Bone marrow (tissue), 2 donors: ENCODE measurements at places on chromosomes 13 and 19.

DNA sequence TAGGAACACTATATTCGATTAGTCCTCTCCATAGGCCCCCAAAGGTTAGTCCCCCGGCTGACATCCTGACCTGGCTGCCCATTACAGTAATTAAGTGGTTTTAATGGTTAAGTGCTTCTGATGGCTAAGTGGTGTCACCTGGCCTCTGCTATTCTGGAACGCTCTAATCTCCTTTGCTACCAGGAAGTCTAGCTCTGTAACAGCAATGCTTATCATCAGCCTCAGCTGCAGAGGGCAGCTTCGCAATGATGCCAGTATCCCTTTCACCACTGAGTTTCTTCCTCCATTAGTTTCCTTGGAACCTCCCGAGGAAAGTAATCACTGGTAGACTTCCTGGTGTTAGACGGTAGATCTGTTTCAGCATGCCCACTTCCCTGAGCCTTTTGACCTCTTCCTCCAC is 8.6 kb upstream of the RNF6 start:
- DNase-seq = no peak

DNA sequence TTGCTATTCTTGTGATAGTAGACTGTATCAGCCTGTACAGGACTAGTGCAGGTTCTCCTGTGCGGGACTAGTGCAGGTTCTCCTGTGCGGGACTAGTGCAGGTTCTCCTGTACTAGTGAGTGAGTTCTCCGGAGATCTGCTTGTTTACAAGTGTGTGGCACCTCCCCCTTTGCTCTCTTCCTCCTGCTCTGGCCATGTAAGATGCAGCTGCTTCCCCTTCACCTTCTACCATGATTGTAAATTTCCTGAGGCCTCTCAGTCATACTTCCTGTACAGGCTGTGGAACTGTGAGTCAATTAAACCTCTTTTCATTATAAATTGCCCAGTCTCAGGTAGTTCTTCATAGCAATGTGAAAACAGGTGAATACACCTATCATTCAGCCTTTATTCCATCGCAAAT is 289.6 kb downstream of the TEX29 start:
- no peak for DNase-seq

GRCh38 chr19:33690378-33691029 is 68.8 kb downstream of the CHST8 start:
- DNase-seq = no peak

DNA sequence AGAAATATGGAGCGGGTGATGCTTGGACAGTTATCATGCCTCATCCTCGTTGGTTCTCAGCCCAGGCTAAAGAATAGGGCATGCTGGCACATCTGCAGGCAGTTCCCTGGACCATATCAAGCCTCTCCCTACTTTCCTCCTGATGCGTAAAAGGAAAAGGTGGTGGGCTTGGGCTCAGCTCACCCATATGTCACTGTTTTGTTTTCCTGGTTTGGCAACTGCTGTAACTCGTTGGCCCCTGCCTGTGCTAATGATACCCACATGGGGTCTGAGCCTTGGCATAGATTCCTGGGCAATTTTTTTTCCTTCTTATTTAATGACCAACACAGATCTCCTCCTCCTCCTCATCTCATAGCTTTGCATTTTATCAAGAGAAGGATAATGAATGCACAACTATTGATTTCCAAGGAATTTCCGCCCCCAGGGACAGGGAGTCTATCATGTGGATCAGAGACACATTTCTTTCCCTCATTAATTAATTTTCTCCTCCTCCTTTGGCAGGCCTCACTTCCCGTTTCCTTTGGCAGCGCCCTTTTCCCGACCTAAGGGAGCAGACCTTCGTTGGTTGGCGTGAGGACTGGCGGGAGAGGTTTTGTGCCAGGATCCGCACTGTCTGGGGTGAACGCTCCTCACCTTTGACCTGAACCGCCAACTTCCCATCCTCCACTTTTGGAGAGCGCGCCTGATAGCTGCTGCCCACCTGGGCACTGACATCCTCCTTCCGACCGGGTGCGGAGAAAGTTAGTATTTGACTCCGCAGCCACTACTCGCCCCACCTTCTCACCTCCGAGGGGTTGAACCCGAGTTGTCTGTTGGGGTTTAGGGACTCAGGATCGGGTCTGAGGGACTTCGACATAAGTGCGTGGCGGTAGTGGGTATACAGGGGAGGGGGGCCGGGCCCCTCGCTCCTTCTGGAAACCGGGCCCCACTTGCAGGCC is 3.4 kb upstream of the POU4F1 start:
- no peak for DNase-seq

GRCh38 chr13:48199404-48199946 is 33.5 kb upstream of the ITM2B start:
- peak; percentile 74 for DNase-seq

- DNase-seq = no peak
Observed at GRCh38 chr19:17942582-17943273, 9.9 kb downstream of the CCDC124 start.

GRCh38 chr13:56924401-56924800 is 216.3 kb upstream of the PRR20A start:
- DNase-seq = no peak

DNA sequence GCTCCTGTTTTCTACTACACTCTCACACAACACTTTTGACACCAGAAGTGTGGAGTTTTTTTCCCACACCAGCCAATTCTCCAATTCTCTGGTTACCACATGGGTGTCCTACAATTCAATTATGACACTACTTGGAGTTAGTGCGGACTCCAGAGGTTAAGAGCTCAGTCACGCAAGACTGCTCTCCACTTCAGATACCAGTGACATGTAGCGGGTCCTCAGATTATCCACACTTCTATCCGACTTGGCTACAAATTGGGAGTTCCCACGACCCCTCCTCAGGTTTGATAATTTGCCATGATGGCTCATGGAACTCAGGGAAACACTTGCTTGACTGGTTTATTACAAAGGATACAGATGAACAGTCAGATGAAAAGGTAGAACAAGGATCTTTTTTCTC is 32.9 kb downstream of the PAN3 start:
- DNase-seq = no peak

GRCh38 chr19:47687906-47688305 is 25.3 kb upstream of the EHD2 start:
- DNase-seq = no peak

DNA sequence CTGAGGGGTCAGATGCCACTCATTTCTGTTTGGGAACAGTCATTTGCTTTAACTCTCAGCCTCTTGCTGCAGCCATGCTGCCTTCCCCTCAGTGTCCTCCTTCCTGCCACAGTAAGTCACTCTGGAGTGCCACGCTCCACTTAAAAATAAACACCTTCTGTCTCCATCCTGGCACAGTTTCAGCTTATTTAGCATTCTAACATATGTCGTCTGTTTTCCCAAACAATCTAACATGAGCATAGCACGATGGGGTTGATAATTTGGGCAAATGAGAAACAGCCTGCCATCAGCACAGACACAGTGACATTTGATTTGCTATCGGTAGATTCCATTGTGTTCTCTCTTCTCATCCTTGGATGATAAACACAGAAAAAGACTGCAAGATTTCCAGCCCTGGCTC is 768.6 kb downstream of the UQCRFS1 start:
- no peak for DNase-seq

- DNase-seq = no peak
Observed at GRCh38 chr13:25848812-25849745, 202.7 kb downstream of the SHISA2 start.

DNA sequence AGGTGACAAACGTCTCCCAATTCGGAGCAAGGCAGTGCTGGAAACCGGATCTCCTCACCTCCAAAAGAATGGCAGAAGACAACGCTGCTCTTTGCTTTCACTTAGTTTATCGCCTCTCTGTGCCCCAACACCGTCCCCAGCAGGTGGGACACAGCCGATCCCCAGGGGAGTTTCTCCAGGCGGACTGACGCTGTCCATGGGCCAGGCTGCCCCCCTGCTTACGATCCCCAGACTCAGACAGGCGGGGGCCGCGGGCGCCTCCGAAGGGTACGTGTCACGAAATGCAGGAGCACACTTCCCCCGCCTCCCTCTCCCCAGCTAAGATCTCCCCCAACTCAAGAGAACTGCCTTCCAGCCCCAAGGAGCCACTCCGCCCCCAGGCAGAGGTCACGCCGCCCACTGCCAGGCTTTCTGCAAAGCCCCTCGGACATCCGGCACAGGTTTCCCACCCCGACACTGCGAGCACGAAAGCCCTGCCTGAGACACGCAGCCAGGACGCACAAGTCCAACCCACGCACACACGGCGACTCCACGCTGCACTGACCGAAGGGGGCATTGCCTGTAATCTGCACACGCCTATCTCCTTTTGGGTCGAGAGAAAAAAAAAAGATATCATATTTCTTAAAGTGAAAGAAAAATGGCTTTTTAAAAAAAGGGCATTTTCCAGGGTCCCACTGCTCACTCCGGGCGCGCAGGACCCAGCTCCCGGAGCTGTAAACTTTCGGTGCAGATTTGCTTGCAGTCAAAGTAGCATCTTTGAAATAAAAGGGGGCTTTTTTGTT is 2.0 kb downstream of the SPRY2 start:
- peak; percentile 26 for DNase-seq

DNA sequence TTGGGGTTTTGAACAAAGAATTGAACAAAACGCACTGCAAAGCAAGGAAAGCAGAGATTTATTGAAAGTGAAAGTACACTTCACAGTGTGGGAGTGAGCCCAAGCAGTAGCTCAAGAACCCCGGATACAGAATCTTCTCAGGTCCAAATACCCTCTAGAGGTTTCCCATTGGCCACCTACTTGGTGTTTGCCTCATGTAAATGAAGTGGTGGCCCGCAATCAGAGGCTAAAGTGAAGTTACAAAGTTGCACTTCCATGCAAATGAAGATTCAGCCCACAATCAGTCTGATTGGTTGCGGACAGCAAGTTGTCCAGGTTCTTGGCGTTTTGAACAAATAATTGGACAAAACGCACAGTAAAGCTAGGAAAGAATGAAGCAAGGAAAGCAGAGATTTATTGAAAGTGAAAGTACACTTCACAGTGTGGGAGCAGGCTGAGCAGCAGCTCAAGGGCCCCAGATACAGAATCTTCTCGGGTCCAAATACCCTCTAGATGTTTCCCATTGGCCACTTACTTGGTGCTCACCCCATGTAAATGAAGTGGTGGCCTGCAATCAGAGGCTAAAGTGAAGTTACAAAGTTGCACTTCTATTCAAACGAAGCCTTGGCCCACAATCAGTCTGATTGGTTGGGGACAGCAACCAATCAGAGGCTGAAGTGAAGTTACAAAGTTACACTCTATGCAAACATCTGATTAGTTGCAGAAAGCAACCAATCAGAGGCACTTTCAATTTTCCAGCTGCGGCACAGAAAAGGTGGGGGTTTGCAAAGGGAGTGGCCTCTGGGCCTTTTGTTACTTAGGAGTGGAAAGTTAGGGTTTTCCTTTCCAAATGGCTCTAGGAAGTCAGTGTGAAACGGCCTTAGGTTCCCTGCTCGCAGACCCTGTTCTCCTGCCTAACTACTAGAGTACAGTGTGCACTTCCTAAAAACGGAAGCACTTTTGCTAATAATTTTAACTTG is 4.8 kb upstream of the TM9SF2 start:
- DNase-seq = peak; percentile 12

- no peak for DNase-seq
Observed at GRCh38 chr13:46551410-46552302, 1.3 kb upstream of the LRCH1 start.

DNA sequence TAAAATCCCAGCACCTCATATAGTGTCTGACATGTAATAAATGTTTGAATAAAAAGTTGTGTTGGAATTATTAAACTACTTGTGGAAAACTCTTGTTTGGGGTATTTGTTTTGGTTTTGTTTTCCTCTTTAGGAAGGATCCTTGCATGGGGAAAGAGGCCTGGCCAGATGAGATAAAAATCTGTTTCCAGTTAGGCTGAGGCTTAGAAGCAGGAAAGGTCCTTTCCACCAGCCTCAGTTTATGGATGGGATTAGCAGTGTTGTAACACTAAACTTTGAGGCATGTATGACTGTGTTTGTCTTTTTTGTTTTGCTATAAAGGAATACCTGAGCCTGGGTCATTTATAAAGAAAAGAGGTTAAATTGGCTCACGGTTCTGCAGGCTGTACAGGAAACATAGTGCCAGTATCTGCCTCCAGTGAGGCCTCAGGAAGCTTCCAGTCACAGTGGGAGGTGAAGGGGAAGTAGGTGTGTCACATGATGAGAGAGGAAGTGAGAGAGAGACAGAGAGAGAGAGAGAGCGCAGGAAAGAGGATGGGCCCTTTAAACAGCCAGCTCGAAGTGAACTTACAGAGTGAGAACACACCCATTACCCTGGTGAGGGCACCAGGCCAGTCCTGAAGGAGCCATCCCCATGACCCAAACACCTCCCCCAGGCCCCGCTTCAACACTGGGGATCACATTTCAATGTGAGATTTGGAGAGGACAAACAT is 21.6 kb downstream of the SPATA13 start:
- DNase-seq = no peak

DNA sequence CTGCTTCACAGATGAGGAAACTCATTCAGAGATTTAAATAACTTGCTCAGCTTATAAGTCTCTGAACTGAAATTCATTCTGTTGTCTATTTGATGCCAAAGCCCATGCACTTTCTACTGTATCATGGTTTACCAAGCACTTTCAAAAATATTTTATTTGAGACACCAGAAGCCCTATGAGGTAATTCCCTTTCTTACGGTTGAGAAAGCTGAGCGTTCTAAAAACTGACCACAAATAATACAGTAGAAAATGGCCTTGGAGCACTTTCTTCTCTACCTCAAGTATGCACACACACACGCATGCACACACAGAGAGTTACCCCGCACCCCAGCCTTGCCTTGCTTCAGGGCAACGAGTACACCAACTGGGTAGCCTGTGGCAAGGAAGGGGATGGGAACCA is 228.5 kb downstream of the RFC3 start:
- no peak for DNase-seq

- no peak for DNase-seq
Observed at GRCh38 chr19:3389876-3390371, 23.5 kb downstream of the NFIC start.

GRCh38 chr19:56538761-56539263 is at the start of gene ZFP28:
ZFP28 (plus strand) TSS chr19:56538948; CDS start chr19:56539019, 71 bp downstream.
- peak; percentile 74 for DNase-seq

GRCh38 chr13:31043957-31044356 is 111.5 kb downstream of the TEX26 start:
- DNase-seq = no peak

GRCh38 chr19:50916069-50916468 is 4.9 kb upstream of the KLK4 start:
- no peak for DNase-seq

DNA sequence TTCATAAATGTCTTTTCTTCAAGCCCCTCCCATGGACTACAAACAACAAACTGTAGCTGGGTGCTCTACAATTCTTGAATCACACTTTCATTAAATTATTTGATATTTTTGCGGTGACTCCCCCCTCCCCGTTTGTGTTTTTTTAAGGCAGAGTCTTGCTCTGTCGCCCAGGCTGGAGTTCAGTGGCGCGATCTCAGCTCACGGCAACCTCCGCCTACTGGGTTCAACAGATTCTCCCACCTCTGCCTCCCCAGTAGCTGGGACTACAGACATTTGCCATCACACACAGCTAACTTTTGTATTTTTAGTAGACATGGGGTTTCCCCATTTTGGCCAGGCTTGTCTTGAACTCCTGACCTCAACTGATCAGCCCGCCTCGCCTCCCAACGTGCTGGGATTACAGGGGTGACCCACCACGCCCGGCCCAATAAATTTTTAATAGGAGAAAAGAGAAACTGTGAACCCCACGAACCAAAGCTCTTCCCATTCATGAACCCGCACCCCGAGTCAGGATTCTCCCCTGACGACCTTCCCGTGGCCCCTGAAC is 703 bp downstream of the ZNF506 start:
- no peak for DNase-seq
